Pericardium fibroblast (primary cell): ENCODE measurements at places on chromosomes 4 and X. TPM values are rescaled to one million over a fixed set of nuclear protein-coding genes. Genes with fewer than 3 reads are reported as not detected.

Gene BTK
- total RNA-seq: 0.17 TPM in 1 of 2 replicates, not detected in the other

Gene LEF1
- 0.93 TPM in 1 of 2 replicates, not detected in the other for total RNA-seq

Gene CTAG1A
- total RNA-seq: not detected in 2 replicates

Gene MAGT1
- 35.5 and 43.3 TPM in 2 replicates for total RNA-seq

Gene SCML2
- total RNA-seq: 0.93 and 0.94 TPM in 2 replicates

Gene KLHL4
- 2.4 and 7.5 TPM in 2 replicates for total RNA-seq
